ENCODE measurements at places on chromosomes 1 and 21. TPM values are rescaled to one million over a fixed set of nuclear protein-coding genes. Genes with fewer than 3 reads are reported as not detected.

Gene NUP210L
- total RNA-seq, result 0.23 TPM

Gene PTAFR
- 1.2 TPM for total RNA-seq

Gene GUCA2B
- total RNA-seq, result not detected

- H3K4me3 ChIP-seq, result no peak overlapping the region
- H3K27me3 ChIP-seq, result no peaks in the 10 kb centered on the region
- H3K36me3 ChIP-seq, result no peaks in the 10 kb centered on the region
- H3K4me1 ChIP-seq, result peaks cover 3% of the 10 kb centered on the region
These were observed 6.1 kb downstream of the PRXL2B start for GRCh38 chr1:2592672-2593071.

GRCh38 chr21:15354516-15354915 lies 289.7 kb upstream of the NRIP1 start:
- no peak overlapping the region for H3K27ac ChIP-seq
- no peaks in the 10 kb centered on the region for H3K27me3 ChIP-seq
- no peaks in the 10 kb centered on the region for H3K4me1 ChIP-seq
- no peak overlapping the region for H3K4me3 ChIP-seq
- DNase-seq, result no peak

GRCh38 chr1:194865383-194865782 lies 1679.0 kb upstream of the B3GALT2 start:
- no peak for DNase-seq
- no peaks in the 10 kb centered on the region for H3K36me3 ChIP-seq
- H3K27ac ChIP-seq, result no peak overlapping the region
- H3K4me1 ChIP-seq, result no peaks in the 10 kb centered on the region

DNA sequence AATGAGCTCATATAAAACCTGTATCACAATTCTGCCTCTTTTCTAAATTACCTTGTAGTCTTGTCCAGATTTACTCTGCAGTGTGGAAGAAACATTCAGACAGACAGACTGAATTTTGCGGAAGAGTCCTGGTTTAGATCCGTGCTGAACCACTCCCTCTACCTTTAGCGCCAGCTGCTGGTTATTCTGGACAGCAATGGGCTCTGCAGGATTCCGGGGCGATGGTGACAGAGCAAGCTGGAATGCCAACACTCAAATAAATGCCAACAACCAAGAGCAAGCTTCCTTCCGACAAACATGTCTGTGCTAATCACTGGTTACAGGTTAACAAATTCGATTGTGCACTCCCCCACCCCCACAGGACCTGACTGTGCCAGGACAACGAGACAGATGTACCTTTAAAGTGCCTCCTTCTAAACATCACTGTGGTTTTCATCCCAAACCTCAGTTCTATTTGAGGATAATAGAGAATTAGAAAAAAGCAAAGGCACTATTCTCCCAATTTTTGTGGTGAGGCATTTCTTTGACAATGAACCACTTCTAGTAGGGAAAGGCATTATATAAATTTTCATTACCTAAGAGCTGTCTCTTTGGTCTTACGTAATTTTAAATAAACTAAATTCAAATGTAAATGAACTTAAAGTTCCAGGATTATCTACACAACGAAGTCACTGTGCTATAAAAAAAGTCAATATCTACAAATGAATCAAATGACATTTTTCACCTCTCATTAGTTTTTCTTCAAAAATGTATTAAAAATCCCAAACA lies 90.4 kb downstream of the INTS7 start:
- H3K4me1 ChIP-seq, result peaks cover 13% of the 10 kb centered on the region
- no peaks in the 10 kb centered on the region for H3K27me3 ChIP-seq
- H3K4me3 ChIP-seq, result no peak overlapping the region
- no peak for DNase-seq
- H3K36me3 ChIP-seq, result no peaks in the 10 kb centered on the region

GRCh38 chr1:18776777-18777176 lies 82.7 kb downstream of the TAS1R2 start:
- no peak for DNase-seq
- H3K4me3 ChIP-seq, result no peak overlapping the region
- H3K27me3 ChIP-seq, result peaks cover 2% of the 10 kb centered on the region

DNA sequence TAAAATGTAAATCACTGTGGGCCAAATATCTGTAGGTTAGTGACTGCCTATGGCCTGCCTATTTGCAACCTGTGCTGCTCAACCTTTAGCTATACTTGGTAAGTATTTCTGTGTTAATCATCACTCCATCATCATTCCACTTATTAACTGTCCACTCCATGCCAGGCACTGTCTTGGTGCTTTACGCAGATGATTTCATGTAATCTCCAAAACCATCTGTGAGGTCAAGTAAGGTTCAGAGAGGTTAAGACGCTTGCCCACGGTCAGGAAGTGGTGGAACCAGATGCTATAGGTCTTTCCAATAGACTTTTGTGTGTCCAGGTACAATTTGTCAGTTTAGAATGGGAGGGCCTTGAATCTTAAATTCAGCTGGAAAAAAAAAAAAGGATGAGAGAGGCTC lies 10.8 kb upstream of the PHACTR4 start:
- H3K36me3 ChIP-seq, result no peaks in the 10 kb centered on the region
- no peak overlapping the region for H3K27ac ChIP-seq

DNA sequence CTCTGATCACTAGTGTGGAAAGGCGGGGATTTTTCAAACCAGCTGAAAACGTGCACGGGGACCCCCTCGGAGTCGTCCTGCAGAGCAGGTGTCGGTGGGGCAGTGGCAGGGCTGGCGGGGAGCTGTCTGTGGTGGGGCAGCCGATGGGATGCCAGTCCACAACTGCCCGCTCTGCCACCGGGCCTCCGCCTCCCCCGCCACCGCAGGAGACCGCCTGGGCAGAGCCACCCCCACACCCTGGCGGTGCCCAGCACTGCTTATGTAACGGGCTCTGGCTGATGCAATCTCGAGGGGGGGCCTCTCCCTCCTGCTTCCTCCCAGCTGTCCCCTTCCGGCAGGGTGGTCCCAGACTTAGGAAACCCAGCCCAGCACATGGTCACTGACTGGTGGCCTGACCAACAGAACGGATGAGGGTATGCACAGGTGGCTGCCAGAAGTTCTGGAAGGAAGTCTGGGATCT lies 9.3 kb downstream of the CHD5 start:
- no peak overlapping the region for H3K27ac ChIP-seq
- no peaks in the 10 kb centered on the region for H3K27me3 ChIP-seq
- no peak overlapping the region for H3K4me3 ChIP-seq
- DNase-seq, result no peak
- no peaks in the 10 kb centered on the region for H3K4me1 ChIP-seq
